ENCODE measurements at places on chromosomes 6 and 20.

GRCh38 chr20:63498960-63499337, at the start of gene EEF1A2:
Gene EEF1A2, minus strand, starts transcription at chr20:63499083. Its CDS starts 1,320 bp downstream, at chr20:63497763.
- peak; percentile 87 for DNase-seq

DNA sequence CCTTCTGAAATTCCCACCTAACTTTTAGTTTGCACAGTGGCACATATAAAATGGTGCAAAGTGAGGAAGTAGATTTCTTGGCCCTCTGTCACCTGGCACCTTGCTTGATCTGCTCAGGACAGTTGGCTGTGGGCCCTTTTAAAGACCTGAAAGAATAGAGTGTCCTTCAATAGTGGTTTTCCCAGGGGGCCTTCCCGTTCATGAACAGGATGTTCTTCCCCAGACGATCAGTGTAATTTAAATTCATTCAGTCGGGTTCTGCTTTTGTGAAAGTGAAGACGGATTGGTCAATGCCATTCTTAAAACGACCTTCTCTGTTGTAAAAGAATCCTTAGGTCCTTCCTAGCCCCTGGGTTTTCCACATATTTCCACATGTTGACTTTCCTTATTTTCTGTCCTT, 178.5 kb downstream of the SASH1 start:
- DNase-seq: no peak

- DNase-seq: no peak
Observed at GRCh38 chr6:19153270-19153980, 683.7 kb upstream of the ID4 start.

GRCh38 chr6:118525913-118526780, 21.9 kb upstream of the PLN start:
- no peak for DNase-seq

DNA sequence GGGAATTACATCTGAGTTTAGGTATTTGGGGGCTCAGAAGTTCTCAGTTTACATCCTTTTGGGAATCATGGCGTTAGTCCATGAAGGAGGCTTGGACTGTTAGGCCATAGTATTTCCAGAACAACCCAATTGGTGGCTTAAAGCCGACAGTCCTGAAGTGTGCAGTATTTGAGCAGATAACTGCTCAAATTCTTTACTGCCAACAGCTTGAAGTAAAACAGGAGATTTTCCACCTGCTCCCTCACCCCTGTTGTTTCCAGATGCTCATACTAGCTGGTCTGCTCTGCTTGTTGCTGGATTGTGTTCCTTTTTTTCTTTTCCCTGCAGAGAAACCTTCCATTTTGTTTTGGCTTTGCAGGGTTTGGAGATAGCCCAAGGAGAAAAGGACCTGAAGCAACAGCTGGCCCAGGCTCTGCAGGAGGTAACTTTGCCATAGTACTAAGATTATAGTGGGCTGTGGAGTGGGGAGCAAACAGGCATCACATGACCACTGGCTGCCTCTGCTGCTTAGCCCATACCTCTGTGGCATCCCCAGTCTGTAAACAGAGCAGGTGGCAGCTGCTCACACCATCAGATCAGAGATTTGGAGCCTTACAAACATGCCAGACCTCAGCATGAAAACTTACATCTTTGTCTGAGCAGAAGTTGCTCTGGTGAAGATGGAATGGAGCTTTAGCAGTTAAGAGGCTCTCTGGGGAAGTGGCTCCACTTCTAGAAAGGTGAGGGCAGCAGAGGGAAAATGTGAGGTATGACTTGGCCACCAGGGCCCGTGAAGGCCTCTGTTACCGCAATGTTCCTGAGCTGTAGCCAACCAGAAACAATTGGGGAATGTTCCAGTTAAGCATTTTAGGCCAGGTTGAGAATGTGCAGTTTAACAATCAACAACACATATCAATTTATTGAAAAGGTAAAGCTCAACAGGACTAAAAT, 17.6 kb downstream of the RNF8 start:
- no peak for DNase-seq

GRCh38 chr6:52564856-52565255, 12.0 kb downstream of the TRAM2 start:
- DNase-seq: no peak

DNA sequence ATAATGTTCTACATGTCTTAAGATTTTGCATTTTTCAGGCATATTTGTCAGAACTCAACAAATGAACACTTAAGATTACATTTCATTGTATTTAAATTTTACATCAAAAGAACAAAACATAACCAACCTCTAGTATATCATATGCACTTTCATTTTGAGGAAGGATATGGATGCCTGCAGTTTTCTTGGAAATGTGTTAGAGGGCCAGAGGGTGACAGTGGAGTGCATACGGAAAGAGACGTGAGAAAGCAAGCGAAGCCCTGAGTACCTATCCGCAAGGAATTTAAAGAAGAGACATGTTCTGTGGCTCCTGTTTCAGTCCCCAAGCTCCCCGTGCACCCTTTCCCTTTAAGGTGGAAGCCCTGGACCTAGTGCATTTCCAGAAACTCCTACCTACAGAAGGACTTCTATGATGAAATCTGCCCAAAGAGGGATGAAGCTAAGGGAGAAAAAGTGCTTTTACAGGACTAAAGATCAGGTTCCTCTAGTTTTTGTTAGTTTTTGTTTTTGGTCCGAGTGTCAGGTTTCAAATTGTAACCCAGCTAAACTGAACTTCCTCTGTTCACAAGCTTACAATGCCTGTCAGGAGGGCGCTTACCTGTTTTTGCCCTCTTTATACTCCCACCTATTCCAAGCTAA, 38.8 kb downstream of the EZR start:
- no peak for DNase-seq

DNA sequence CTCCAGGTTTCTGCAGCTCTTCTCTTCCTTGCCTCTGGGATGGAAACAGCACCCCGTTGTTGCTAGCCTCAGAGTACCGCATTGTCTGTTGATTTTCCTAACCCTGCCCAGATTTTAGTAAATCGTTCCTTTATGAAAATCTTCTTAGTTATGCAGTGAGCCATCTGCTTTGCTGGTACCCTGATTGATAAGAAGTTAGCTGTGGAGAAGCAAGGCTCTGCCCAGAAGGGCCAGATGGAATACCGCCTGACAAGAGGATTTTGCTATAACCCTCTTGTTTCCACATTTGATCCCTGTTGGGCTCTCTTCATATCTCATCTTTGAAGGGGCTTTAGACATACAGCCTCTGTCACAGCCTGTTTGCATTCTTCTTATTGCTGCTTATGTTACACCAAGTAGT, 229.0 kb downstream of the CDKAL1 start:
- DNase-seq: no peak

- DNase-seq: no peak
Observed at GRCh38 chr6:129207832-129208231, 324.9 kb downstream of the LAMA2 start.
